ENCODE measurements at places on chromosomes 3 and 15.
A peak's percentile ranks its signal among the peaks of the same experiment; 100 is the strongest.

GRCh38 chr15:34942363-34942762, 27.2 kb downstream of the AQR start:
- DNase-seq = no peak

DNA sequence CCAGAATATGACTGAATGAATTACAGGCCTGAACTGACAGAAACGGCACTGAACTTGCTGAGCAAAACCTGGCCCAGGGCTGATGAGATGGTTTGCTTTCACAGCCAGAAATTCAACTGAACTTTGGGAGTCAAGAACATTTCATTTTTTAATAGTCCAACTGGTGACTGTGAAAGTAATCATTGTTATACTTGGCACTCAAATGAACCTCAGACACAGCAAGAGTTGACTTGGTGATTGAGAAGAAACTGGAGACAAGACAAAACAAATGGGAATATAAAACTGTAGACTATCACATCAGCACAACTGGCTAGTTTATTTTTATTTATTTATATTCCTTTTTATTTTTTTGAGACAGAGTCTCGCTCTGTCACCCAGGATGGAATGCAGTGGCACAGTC, 858.9 kb upstream of the CFAP20DC start:
- no peak for DNase-seq

DNA sequence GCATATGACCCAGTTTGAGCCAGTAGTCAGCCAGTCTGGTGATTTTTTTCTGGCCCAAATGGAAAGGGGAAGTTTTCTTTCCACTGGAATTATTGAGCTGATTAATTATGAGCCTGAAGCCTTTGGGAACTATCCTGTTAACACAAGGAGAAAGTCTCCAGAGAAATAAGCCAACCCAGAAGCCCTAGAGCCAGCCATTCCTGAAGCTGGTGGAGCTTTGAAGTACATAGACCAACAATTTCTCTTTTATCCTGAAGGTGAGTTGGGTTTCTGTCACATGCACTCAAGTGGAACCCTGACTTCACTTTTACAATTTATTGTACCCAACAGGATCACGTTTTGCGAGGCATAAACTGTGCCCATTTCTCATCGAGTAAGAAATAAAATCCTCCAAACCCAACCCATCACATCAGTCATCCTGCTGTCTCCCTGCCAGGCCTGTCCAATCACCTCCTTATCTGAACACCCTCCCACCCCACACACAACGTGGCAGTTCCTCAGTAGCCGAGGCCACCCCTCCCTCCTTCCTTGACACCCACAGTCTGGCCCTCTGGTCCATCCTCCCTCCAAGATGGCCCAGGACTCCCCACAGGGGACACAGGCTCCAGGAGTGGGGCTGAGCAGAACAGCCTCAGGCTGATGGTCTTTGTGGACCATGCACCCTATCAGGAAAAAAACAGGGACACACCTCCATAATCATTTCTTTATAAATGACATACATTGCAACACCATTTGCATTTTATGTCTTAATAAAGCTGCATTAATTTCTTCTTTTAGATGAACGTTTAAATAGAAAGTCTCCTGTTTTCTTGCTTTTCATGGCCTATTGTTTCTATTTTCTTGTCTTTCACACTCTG, 55.7 kb upstream of the GATA2 start:
- no peak for DNase-seq

- DNase-seq = no peak
Observed at GRCh38 chr3:188362405-188362831, 208.5 kb downstream of the LPP start.

GRCh38 chr3:9837701-9838582, 5.9 kb downstream of the RPUSD3 start:
- DNase-seq = no peak

DNA sequence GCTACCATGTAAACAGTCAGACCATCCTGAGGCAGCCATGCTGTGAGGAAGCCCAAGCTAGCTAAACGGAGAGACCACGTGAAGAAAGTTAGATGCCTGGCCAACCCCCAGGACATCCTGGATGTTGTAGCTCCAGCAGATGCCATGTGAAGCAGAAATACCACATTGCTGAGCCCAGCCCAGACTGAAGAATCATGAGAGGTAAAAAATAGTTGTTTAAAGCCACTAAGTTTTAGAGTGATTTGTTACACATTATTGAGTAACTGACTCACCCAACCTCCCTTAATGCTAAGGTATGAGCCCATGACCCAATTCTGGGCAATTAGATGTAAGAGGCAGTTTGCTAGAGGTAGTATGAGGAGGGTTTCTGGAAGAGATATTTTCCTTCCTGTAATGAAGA, 200.5 kb downstream of the THRB start:
- DNase-seq = no peak

DNA sequence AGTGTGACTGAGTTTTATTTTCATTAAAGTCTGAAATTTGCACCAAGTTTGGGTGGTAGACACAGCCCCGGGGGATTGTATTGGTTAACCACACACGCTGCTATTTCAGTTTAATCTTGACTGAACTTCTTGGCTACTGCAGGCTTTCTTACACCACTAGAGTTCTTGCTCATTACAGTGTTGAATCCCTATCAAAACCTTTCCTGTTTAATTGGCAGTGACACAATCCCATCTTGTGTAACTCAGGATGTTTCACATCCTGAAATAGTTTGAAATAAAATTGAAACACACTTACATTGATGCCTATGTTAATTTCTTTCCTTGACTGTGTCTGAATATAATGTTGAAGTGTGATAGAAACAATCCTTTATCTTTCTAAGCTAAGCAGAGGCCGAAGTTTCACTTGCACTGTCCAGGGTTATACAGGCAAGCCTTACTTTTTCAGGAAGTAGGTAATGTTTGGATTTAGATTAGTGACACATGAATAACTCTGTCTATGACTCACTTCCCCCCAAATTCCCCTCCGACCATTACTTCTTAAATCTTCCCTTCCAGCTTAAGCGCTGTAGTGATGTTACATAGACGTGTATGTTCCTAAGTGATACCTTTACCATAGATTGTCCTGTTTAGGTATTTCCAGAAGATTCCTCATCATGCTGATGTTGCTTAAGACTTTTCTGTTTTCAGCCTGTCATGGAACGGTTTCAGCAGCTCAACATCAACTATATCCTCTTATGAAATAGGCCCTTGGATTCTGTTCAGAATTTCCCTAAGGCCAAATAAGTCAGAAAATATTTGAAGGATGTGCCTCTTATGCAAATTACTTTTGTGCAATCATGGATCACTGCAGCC, 16.8 kb downstream of the ATG7 start:
- DNase-seq = no peak

- DNase-seq = no peak
Observed at GRCh38 chr15:43329217-43329959, 985 bp downstream of the LCMT2 start.

GRCh38 chr15:79743032-79743431, 153.8 kb downstream of the MTHFS start:
- no peak for DNase-seq

DNA sequence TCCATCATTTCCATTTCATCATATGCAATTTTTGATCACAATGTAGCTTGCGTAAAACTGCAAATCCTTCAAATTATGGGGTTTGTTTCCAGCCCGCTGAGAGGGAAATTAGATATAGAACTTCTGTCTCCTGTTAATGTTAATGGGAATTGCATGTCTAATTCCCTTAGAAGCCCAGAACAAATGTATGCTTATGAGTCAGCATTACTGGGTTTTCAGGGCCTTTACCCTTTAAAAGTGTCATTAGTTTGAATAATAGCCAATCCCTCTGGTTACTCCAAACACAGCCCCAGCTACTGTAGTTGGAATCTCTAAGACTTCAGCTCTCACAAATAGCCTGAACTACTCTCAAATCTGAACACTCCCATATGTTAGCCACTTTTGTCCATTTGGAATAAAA, 439.4 kb downstream of the C3orf38 start:
- no peak for DNase-seq

- no peak for DNase-seq
Observed at GRCh38 chr3:61378311-61378710, 127.1 kb upstream of the FHIT start.

- DNase-seq = no peak
Observed at GRCh38 chr15:45648521-45649200, 13.8 kb downstream of the SQOR start.

- no peak for DNase-seq
Observed at GRCh38 chr3:12117473-12117872, 41.2 kb downstream of the TIMP4 start.

DNA sequence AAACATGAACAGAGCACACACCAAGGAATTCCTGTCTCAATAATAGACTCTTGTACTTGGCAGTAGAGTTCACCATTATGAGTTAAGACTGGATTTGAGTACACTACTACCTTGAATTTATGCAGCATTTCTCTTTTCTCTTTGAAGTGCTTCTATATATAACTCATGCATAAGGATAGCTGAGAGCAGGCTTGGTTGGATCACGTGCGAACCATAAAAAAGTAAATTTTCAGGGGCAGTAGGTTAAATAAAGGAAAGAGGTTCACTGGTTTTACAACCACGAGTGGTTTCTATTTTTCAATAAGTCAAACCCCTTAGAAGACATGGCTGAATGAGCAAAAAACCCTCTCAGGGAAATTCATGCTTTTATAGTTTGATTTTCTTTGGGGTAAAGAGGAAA, 28.6 kb upstream of the PDZRN3 start:
- no peak for DNase-seq

DNA sequence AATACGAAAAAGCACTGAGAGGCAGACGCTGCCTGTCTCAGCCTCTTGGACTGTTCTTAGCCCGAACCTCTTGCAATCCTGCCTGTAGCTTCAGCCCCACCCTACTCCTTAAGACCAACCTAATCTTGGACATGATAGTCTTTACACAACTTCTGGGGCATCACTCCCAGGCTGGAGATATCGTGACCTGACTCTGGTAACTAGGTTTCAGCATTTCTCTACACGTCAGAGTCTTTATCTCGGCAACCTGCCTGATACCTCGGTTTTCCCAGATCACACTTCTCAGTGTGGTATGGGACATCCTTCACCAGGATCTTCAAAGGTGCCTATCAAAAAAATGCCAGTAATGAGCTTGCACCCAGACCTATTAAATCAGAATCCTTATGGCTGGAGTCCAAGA, 590.2 kb upstream of the KCNMB2 start:
- DNase-seq = no peak

DNA sequence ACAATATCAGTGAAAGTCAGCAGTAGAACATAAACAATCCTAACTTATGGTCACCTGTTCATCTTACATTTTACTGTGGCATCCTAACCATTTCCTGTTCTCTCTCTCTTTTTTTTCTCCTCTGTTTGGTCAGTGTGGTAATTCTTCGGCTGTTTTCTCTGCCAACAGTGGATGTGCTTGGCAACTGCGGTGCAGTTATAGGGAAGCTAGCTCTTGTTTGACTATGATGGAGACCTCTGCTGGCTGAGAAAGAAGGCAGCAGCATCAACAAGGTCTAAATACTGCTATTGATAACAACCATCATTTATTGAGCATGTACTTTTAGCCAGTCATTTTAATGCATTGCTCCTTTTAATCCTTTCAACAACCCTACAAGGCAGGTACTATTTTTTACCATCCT, 723 bp upstream of the DRD3 start:
- DNase-seq = peak; percentile 11

DNA sequence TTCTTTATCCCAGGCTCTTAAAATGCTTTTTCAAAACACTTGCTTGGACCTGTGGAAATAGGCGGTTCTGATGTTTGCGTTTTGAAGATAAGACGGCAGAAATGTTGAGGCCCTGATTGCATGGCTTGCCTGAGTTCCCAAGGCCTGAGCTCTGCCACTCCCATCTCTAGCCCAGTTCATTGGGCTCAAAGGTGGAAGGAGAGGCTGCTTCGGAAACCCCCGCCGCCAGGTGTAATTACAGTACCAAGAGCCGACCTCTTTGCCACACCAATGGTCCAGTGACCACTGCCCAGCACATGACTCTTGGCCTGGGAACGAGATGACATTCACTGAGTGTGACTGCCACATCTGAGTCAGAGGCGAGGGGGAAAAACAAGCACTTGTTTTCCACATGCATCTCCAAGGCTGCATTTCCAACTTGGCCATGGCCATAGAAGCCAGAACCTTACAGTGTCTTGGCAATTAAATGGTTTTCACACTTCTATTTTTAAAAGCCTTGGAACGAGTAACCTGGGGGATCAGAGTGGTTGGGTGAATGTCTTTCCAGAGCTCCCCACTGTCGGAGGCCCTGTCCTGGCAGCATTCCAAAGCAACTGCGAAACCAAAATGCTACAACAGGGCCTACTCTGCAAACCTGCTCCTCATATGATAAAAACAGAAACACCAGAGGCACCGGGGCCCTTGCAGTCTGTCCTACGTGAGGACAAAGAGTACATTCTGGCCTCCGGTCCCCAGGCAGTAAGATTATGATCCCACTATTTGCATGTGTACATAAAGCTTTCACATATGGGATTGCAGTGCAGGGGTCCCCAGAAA, 63.8 kb upstream of the CGNL1 start:
- no peak for DNase-seq

DNA sequence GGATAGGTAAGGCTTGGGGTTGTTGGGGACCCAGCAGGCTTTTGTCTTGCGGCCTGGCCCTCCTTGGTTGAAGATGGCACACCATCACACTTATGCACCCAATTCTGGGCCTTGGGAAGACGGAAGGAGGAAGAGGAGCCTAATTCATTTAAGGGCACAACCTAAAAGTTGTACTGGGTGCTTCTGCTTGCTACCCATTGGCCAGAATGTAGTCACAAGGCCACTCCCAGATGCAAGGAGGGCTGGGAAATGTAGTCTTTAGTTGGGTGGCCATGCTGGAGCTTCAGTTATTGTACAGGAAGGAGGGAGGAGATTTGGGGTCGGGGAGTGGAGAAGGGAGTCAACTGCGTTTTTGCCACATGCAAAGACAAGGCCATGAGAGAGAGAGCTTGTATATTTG, 109.2 kb downstream of the TMEM266 start:
- no peak for DNase-seq
